ENCODE measurements at places on chromosomes 1 and 21.

GRCh38 chr1:32666901-32667566, 16.0 kb downstream of the RBBP4 start:
- no peak for DNase-seq

GRCh38 chr1:70355920-70356319, 1.4 kb upstream of the ANKRD13C start:
- no peak for DNase-seq

DNA sequence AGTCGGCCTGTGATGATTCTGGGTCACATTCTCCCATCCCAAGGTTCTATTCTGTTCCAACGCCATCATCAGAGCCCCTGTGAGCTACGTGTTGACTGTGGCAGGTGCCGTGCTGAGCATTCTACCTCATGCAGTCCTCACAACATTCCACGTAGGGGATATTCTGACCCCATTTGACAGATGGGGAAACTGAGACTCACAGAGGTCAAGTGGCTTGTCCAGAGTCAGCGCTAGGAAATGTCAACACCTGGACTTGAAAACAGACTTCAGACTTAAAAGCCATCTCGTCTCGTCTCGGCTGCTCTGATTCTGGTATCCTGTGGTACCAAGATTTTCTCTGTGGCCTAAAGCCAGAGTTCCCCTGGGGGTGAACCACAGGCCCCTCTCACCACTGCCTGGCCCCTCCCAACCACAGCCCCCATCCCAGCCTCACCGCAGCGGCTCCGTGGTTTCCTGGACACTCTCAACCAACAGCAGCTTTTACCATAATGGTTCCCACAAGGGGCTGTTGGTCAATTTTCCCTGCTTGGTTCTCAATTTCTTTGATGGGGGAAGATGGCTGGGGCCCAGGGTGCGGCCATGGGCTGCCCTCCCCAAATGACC, 39.6 kb downstream of the SDC3 start:
- no peak for DNase-seq

GRCh38 chr1:19752083-19752696, 47.5 kb downstream of the TMCO4 start:
- DNase-seq = no peak

GRCh38 chr1:10604966-10605365, 130.2 kb downstream of the PEX14 start:
- no peak for DNase-seq

GRCh38 chr1:2320006-2320405, 71.3 kb downstream of the MORN1 start:
- no peak for DNase-seq

- DNase-seq = no peak
Measured at GRCh38 chr1:63701187-63701586, 72.6 kb upstream of the ROR1 start.

DNA sequence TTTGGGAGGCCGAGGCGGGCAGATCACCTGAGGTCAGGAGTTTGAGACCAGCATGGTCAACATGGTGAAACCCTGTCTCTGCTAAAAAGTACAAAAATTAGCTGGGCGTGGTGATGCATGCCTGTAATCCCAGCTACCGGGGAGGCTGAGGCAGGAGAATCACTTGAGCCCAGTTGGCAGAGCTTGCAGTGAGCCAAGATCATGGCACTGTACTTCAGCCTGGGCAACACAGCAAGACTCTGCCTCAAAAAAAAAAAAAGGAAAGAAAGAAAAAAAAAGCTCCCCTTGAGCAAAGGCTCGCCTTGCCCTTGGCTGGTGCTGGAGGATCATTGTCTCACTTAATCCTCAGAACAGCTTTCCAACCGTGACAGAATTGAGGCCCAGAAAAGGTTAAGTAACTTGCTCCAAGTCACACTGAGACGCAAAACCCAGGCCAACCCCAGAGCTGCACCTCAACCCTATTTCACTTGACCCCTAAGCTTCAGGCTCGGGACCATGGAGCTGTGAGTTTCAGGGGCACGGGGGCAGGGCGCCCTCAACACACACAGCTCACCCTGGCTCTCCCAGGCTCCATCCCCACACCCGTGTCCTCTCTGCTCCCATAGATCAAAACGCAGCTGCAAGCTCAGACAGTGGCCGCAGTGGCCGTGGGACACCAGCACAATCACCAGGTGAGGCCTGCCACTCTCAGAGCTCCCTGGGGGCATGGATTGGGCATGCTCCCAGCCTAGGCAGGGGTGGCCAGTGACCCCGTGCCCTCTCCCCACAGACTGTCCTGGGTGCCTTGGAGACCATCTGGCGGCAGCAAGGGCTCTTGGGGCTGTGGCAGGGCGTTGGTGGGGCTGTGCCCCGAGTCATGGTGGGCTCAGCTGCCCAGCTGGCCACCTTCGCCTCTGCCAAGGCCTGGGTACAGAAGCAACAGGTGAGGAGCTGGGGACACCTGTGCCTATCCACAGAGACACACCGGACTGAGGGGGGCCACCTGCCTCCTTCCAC, 1.6 kb downstream of the SLC25A34 start:
- no peak for DNase-seq

DNA sequence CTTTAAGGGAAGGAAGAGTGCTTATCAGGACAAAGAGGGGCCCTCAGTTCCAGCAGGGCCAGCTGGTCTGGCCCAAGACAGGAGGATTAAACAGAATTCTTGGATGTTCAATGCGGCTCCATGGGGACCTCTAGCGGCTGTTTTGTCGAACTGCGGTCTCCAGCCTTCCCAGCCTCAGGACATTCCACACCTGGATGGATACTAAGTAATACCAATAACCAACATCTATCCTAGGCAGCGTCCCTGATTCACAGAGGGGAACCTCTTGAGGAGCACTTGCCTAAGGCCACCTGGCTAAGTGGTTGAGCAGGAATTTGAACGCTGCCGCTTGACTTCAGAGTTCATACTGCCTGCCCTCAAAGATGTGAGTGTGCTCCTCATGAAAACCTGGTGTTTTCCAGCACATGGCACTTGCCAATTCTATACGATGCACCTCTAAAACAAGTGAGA, 15.5 kb upstream of the CD247 start:
- peak; percentile 61 for DNase-seq
